ENCODE measurements at places on chromosomes 4 and X.
A peak's percentile ranks its signal among the peaks of the same experiment; 100 is the strongest.

- peak; percentile 1 for DNase-seq
Observed at GRCh38 chrX:119008110-119008744, 33.8 kb downstream of the LONRF3 start.

DNA sequence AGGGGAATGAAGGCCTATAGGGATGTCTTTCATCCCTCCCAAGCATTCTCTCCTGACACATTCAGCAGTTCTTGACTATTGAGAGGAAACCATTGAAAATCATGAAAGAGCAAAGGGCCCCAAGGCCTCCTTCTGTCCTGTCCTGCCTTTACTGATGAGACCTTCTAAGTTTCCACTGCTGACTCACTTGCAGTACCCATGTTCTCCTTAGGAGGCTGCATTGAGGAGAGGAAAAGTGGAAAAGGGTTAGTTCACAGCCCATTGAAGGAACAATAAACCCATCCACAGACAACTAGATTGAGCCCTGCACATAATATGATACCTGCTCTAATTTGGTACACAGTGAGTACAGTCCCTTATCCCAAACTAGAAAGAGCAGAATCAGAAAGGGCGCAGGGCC is 115.1 kb upstream of the PNPLA4 start:
- DNase-seq: no peak

- DNase-seq: no peak
Observed at GRCh38 chrX:57132046-57132445, 5.2 kb downstream of the SPIN2A start.

- DNase-seq: peak; percentile 20
Observed at GRCh38 chr4:110869114-110869513, 246.2 kb upstream of the PITX2 start.

- DNase-seq: peak; percentile 98
Observed at GRCh38 chr4:123785538-123785937, 388.9 kb downstream of the SPRY1 start.

- DNase-seq: no peak
Observed at GRCh38 chr4:60724623-60725022, 475.5 kb upstream of the ADGRL3 start.

GRCh38 chrX:82711457-82711856 is 796.6 kb upstream of the POU3F4 start:
- no peak for DNase-seq

- peak; percentile 82 for DNase-seq
Observed at GRCh38 chr4:173074501-173074946, 94.1 kb upstream of the GALNT7 start.

DNA sequence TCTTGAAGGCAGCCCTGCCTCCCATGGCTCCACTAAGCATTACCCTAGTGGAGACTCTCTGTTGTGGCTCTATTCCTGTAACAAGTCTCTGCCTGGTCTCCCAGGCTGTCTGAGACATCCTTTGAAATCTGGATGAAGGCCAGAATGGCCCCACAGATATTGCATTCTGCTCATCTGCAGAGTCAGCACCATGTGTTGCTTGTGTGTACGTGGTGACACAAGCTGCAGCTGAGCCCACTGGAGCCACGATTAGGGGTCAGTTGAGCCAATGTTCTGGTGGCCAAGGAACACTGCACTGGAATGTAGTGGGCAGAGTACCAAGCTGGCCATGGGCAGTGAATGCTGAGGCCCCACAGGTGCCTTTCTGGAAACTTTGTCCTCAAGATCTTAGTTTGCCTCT is 29.2 kb downstream of the GRID2 start:
- DNase-seq: no peak

DNA sequence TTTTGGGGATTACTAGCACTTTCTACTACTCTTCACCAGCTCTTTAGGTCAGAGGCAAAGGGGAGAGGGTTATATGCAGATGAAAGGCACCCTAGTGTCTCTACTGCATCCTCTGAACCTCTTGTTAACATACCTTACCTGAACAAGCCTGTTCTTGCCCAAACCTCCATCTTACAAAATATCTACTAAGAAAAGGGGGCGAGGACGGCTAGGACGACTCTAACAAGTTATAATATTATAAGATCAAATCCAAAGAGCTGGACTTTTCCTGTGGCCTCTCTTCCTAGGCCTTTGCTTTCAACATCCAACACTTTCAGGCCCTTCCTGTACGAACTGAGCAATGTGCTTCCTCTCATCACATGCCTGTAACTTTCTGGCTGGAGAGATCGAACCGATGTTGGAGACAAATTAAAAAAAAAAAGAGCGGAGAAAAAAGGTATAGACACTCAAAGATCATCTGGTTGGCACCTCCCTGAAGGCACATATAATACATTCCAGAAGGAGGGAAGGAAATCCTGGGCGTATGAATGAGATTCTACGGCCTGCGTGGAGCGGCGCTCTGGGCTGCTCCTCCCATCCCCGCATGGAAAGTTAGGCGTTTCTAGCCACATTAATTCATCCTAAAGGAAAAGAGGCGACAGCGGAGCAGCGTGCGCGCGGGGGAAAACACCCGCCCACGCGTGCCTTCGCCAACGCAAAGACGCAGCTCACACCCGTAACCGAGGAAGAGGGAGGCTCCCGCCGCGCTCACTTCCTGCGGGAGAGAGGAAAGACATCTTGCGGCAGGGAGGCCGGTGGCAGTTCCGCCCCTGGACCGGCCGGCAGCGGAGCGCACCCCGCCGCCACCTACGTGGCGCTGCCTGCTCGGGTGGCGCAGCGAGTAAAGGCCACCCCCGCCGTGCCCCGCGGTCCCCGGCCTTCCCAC is 808 bp downstream of the PRDM5 start:
- DNase-seq: peak; percentile 72

DNA sequence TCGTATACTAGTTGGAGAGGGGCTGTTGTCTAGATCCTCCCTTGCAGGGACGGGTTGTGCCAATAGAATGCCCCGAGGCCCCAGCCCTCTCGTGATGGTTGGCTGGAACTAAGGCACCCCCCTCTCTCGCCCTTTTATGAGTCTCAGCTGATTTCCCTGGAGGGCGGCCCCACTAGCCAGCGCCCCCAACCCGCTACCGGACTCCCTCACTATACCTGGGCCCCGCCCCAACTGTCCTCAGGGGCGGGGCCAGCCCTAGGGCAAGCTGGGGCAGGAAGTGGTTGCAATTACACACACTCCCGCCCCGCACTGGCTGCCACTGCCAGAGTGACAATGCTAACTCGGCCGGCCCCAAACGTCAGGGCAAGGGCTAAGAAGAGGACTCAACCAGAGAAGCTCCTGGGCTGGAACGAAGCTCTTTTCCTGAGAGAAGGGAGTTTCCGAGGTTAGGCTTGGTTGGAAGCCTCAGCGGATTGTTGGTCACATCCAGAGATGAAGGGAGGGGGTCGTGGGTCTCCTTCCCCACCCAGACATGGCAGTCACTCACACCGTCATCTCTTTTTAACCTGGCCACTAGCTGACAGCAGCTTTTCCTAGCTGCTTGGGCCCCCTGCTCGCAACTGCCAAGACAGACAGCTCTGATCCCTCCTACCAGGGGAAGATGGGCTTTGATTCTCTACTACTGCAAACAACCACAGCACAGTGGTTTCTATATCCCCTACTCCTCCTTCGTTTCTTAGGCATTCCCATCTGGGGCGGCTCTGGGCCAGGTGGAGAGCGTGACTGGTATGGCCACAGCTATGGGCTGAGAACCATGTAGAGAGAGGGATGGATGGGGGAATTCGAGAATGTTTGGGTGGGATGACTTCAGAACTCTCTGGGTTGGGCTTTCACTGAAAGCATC is 21.0 kb upstream of the BCORL1 start:
- no peak for DNase-seq

DNA sequence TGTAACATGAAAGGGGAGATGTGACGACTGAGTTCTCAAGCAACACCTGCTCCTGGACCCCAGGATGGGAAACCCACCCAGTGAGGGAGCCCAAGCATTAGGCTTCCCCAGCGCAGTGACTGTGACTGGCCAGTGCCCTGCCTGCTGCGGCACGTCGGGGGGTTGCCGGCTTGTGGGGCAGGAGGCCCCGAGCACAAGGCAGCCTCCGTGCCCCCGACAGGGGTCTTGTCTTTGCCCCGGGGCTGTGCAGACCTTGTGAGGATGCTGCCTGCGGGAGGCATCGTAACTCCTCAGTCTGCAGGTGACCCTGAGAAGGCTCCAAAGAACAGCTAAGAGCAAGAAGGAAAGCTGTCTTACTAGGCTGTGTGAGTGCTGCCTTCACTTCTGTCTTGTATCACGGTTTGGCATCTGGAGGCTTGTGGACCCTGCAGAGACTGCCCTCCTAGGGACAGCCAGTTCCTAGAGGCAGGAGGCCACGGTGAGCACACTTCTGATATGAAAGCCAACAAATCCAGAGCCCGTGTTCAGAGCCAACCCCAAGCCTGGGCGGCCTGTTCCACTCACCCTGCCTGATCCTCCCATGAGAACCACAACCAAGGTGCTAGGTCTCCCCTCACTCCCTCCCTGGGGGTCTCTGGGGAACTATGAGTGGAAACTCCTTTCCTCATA is 47.7 kb downstream of the FGFRL1 start:
- no peak for DNase-seq

- DNase-seq: no peak
Observed at GRCh38 chr4:153119626-153120025, 84.6 kb upstream of the TRIM2 start.

DNA sequence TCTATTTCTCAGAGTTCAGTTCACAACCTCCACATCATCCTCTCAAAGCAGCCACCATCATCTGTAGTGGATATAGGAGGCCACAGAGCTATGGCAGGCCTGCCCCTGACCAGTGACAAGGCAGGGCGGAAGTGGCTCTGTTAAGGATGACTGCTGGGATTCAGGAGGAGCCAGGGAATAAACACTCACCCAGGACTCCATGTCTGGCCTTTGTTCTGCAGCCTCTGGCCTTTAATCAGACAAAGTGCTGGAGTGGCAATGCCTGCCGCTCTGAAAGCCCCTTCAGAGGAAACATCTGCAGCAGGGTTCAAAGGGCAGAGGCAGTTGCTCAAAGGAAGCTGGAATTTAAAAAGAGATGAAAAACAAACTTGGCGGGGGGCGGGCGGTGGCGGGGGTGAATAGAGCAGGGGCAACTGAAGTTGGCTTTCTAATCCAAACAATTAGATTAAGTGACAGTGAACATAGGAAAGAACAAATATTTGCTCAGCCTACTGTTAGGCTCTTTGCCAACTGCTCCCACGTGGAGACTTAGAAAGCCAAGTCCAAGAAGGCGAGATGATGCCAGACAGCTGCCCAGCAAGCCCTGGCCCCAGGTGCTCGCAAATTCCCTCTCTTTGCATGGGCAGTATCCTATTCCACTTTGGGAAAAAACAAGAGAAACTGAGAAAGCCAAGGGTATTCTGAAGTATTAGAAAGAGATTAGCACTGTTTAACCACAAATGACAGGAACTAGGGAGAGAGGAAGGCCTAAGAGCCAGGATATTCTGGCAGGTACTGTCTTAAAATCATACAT is 5.5 kb downstream of the MPP1 start:
- DNase-seq: peak; percentile 2

- no peak for DNase-seq
Observed at GRCh38 chr4:28427306-28428085, 1566.9 kb downstream of the STIM2 start.

GRCh38 chr4:2991243-2991642 is 27.9 kb downstream of the GRK4 start:
- no peak for DNase-seq

DNA sequence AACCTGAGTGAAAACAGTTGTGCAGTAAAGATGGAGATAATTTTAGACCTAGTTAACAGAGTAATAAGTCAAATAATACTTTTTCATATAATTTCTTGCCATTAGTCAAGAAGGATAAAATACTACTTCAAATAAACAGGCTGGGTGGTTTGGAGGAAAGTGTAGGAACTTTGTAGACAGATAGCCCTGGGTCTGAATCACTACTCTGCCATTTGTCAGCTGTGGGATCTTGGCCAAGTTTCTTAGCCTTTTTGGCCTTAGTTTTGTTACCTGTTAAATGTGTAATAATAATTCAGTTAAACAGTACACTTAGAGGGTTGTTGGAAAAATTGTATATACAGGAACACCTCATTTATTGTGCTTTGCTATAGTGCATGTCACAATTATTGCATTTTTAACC is 163.7 kb downstream of the NPNT start:
- no peak for DNase-seq

DNA sequence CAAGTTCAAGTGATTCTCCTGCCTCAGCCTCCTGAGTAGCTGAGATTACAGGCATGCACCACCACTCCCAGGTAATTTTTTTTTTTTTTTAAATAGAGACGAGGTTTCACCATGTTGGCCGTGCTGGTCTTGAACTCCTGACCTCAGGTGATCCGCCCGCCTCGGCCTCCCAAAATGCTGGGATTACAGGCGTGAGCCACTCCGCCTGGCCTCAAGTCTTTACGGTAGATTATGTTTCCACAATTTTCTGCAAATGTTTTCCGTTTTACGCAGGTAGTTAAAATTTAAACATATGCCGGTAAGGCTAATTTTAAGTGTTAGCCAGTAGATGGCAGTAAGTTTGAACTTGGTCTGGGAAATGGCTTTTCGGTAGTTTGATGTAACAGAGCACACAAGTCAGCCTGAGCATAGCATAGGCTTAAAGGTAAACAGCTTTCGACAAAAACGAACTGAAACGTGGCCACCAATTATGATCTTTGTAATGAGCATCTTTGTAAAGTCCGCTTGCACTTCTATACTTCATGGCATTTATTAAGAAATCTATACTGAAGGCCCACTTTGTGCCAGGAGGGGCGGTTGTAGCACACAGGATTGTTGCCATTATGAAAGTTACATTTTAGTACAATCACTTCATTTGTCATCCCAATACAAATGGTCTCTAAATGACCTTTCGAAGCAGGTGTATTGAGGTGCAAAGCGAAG is 31.1 kb downstream of the CCKAR start:
- peak; percentile 66 for DNase-seq

- DNase-seq: no peak
Observed at GRCh38 chr4:168070903-168071302, 21.4 kb upstream of the ANXA10 start.

DNA sequence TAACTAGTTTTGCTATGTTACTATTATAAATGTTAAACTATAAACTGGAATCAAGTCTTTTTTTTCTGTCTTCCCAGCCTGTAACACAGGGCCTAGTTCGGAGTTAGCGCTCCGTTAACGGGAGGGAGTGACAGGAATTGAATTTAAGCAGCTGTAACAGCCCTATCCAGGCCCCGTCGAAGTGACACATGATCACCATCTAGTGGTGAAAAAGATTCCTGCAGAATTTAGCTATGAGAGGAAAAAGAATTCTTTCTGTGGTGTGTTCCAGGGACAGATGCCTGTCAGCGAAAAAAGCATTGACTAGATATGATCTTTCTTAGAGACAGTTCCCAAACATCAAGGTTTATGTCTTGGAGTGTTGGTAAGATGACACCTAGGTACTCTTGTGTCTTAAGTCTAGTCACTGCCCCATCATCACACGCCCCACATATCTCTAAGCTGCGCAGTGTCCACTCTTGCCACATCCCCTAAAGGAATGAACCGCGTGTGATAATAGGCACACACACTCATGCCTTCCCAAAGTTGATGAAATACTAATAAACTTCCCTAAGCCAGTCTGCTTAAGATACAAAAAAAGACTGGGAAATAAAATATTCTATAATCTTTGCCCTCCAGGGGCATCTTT is 2.1 kb downstream of the GAB3 start:
- DNase-seq: peak; percentile 26

GRCh38 chr4:169184686-169185085 is 86.1 kb downstream of the SH3RF1 start:
- no peak for DNase-seq

All from fibroblast of gingiva (primary cell).